ENCODE measurements at places on chromosomes 12 and 14. TPM values are rescaled to one million over a fixed set of nuclear protein-coding genes. Genes with fewer than 3 reads are reported as not detected.

C12orf50 gene
- 0.32 TPM for total RNA-seq

DNA sequence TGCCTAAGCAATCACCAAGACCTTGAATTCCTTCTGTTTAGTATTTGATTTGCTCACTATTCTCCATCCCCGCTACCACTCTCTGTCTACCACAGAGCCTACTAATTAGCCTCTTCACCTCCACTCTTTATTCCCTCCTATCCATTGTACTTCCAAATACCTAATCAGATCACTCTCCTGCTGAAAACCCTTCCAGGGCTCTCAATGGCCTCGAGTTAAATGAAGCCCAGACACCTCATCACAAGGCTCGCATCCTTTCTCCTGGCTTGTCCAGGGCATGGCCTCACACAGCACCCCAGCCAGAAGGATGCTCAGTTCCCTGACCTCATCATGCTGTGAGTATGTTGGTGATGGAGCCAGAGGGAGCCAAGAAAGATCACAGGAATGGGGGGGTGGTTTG is 71.4 kb upstream of the PRMT8 start:
- H3K4me1 ChIP-seq, result no peaks in the 10 kb centered on the region
- H3K27me3 ChIP-seq, result no peaks in the 10 kb centered on the region
- no peak overlapping the region for H3K27ac ChIP-seq

TSPAN8 gene
- 1.4 TPM for total RNA-seq

DNA sequence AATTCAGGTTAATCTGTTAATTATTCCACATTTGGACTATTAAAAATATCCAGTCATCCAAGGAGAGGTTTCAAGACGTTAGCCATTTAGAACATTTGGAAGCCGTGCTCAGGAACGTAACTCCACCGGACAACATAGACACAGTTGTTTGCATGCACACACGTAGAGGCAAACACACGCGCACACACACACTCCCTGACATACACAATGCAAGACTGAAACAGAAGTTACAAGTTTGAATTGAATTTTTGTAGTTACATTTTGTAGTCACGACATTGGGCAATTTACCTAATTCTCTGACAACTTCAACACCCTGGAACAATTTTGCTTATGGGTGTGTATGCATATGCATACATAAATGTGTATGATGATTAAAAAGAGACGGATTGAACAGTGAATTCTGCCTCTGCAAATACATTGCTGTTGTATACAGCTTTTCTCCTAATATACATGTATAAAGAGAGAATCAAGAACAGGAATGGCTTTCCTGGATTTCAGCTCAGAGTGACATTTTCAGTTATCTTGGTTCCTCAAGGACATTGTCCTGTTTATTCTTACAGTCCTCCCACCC is 298.8 kb downstream of the LRFN5 start:
- H3K27ac ChIP-seq, result no peak overlapping the region
- no peak for DNase-seq
- H3K4me3 ChIP-seq, result no peak overlapping the region

ZFC3H1 gene
- total RNA-seq, result 71.7 TPM

All from aorta (tissue), 5 donors.